Fibroblast of upper back skin (primary cell): ENCODE measurements at places on chromosomes 4 and X.

- DNase-seq, result no peak
These were observed 242.1 kb downstream of the CPE start for GRCh38 chr4:165620913-165621312.

DNA sequence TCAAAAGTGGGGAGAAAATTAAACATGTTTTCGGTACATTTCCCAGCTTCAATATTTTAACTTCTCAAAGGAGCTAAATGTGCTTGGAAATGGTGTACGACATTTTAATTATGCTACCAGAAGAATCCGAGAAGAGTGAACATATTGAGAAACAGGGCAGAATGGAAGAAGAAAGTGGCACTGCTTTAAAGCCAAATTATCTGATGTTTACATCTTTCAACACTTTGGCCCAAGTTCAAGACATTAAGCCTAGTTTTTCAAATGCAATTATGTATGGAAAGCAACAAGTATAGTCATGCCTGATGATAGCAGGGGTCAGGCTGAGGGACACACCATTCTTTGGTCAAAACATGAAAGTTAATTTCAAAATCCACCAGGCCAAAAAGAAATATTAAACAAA is 577.9 kb upstream of the ZFP42 start:
- DNase-seq, result no peak

DNA sequence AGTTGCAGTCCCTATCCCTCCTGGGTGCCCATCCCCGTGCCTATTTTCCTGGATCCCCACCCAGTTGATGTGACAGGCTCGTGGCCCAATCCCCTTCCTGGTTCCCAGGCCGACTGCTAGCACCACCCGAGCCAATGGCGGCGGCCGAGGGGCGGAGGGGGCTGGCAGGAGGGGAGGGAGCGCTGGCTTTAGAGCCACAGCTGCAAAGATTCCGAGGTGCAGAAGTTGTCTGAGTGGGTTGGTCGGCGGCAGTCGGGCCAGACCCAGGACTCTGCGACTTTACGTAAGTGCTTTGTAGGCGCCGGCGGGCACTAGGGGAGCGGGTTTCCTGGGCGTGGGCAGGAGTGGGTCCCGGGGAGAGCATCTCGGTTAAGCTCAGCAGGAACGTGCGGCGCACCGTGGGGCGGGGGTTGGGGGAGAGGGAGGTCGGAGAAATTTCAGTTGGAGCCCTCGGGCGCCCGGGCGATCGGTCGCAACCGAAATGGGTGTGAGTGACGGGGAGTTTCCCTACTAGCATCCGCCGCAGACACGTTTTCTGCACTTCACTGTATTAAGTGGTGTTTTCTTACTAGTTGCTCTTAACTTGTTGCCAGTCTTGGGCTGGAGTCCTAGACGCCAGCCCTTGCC is at the start of gene PLS3:
Gene PLS3 (plus strand): TSS at position 197 of the 627 bp plus-strand sequence. CDS start 49,077 bp downstream, outside the sequence.
- DNase-seq, result peak; percentile 86

DNA sequence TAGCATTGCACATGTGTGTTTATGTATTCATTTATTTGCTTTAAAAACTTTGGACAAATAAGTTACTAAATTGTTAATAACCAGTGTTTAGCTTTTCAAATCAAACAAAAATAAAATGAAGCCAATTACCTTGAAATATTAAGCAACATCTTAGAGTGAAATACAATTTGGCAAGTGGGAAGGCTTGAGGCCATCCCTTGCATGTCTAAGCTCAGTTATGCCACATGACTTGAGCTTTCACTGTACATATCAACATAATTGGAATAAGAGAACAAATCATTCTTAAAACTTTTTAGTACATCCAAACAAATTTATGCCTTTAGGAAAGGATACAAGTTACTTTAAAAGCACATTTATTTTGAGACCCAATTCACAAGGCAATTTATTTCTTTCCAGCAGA is 640.6 kb downstream of the SPRY1 start:
- no peak for DNase-seq

DNA sequence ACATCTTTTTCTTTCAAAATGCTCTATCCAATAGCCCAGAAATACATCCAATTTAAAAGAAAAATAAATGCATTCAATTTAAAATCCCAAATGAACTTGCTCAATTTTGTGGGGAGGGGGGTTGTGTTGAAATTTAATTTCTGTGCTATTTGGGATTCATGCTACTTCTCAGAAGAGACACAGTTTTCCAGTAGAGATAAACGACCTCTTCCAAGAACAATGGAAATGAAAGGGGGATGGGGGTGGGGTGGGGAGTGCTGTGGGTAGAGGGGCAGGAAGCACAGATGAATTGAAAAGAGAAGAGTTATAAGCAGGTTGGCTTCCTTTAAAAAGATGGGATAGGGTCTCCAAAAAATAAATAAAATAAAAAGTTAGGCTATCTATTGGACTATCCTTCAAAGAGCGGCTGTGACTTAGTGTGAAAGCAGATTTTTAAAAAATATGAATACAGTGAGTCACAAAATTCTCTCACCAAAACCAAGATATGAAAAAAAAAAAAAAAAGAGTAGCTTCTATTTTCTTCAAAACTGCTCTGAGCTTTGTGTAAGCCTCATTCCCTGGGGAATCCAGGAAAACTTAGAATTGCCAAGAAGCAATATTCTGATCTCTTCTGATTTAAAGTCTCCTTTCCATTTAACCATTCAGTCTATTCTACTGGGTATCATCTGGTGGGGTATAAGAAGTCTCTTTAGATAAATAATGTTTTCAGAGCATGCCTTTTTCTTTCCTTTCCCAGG is 324.3 kb downstream of the PTTG2 start:
- DNase-seq, result peak; percentile 69

- peak; percentile 9 for DNase-seq
These were observed 62.5 kb downstream of the PPEF1 start for GRCh38 chrX:18769812-18770573.

DNA sequence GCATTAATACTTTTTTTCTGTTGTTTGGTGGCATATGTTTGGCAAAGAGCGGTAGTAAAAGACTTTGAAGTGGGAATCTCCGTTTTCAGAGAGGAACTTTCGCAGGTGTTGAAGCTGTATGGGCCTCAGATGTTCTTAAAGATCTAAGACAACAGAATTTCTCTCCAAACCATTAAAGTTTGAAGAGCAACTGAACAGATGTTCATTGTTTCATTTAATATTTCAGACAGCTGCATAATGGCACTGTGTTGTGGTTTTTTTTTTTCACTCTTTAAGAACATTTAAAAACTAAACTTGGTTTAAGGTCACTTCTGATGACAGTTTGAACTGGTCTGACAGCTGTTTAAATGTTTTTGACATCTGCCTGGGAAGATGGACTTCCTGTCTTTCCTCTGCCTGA is 882.7 kb upstream of the PCDH10 start:
- DNase-seq, result no peak

GRCh38 chrX:110178179-110178865 is 139.6 kb downstream of the AMMECR1 start:
- DNase-seq, result no peak

DNA sequence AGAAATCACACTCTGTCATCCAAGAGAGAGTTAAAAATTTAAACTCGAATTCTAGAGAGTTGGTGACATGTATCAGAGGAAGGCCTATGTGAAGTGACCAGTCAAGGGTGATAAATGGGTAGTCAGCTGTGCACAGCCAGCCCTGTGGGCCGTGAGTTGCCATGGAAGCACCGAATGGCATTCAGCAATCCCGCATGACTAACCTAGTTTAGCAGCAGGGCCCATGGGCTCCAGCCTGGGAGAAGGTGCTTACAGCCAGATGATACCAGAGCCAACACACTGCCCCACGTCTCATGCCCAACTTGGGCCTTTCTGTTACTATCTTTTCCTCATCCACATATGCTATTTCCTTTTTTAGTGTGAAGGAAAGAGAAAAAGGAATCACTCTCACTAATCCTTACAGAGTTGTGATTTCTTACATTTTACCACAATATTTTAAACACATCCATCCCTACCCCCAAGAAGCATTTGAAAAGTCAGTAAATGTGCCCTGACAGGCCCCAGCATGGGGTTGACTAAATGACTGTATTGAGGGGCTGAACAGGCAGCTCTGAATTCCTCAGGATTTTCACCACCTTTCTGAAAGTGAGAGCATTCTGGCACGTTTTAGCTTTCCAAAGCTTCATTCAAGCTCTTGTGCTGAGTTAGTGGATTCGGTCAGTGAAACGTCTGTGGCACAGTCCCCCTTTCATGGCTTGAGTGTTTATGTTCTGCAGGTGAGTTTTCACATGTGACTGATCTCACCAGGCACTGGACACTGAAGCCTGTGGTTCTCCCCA is 104.2 kb downstream of the AFF1 start:
- DNase-seq, result peak; percentile 71

DNA sequence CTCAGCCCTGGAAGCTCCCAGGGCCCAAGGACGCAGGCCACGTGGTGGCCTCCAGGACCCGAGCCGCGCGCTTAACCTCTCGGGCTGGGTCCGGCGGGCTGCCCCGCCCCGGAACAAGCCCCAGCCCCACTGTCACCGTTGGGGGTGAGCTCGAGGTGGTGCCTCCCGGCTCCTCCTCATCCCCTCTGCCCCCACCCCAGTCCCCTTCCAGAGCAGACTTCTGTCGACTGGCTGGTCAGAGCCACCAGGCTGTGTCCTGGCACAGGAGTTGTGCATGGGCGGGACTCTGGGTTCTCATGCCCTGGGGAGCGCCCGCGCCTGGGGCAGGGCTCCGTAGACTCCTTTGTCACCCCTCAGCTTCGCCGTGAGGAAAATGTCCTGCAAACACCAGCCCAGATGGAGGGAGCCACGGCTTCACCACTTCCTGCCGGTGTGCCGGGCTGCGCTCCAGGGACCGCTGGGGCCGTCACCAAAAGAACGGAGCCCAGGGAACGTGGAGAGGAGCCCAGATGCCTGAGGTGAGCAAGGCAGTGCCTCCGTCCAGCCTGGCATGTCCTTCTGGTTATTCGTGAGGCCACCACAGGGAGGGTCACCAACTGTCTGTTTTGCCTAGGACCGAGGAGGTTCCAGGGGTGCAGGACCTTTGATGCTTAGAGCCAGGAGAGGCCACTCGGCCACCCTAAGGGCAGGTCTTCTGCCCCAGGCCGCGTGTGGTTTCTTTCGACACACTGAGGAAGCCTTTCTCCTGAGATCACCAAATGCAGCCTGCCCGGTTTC is 7.1 kb upstream of the RGS12 start:
- DNase-seq, result peak; percentile 40

DNA sequence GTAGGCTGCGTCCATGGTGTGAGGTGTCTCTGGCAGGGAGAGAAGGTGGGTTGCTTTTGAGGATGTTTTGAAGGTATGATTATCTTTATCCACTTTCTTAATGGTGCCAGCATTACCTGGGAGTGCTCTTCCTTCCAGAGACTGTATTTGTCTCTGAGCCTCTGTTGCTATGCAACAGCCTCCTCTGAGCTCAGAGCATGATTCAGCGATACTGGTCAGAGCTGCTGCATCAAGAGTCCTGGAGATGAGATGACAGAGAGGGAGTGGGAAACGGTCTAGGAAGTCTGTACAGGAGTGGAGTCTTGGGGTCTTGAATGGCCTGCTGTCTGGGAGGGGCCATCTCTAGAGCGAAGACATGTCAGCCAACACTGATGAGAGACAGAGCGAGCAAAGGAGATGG is 104.4 kb upstream of the RAB40AL start:
- DNase-seq, result peak; percentile 62

DNA sequence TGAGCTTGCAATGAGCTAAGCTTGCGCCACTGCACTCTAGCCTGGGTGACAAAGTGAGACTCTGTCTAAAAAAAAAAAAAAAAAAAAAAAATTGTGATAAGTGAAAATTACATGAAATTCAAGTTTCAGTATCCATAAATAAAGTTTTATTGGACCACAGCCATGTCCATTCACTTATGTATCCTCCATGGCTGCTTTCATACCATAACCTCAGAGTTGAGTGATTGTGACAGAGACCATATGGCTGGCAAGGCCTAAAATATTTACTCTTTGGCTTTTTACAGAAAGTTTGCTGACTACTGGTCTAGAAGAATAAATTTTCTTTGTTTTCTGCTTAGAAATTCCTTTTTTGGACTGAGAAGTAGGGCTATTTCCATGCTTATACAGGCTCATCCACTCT is 11.8 kb upstream of the SHISA3 start:
- no peak for DNase-seq

- DNase-seq, result no peak
These were observed 479.5 kb upstream of the FAM47C start for GRCh38 chrX:36528661-36529060.

DNA sequence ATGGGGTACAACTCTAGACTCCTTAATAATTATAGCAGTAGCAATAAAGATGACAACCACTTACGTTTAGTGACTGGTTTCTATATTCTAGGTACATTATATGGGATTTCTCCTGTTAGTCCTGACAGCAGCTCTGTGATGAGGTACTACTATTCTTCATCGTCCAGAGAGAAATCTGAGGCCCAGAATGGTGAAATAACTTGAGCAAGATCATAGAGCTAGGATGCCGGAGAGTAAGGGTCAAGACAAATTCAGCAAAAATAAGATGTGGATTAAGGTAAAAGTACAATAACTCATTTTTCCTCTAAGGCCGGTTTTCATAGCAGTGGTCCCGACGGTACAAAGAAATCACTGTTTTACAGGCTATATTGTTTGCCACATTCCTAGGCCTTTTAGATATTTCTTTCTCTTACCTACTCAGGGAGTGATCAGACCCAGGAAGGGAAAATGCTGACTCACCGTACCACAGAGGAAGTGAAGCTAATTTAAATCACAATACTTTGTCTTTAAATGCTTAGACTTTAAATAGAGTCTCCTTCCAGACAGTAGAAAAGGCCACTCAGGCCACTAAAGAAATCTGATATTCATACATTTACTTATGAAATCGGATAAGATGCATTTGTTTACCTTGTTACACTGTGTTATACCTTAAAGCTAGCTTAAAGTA is 2023.0 kb upstream of the AGA start:
- peak; percentile 34 for DNase-seq

DNA sequence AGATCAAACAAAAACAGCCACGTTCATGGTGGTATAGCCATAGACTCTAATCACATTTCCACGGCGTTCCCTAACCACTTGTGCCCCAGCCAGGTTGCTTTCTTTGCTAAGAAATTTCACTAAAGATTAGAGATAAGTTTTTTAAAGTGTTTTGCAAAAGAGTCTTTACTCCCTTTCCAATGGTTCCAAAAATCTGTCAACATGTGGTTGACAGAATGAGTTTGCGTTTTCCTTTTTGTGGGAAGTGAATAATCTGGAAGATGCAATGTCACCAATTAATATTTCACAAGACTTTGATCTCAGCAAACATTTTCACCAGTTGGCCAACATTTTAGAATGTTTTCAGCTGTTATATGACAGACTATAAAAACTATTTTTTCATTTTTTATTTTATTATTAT is 35.3 kb downstream of the CXCL1 start:
- peak; percentile 90 for DNase-seq

GRCh38 chr4:36138220-36138619 is 106.1 kb downstream of the ARAP2 start:
- peak; percentile 67 for DNase-seq

GRCh38 chr4:82890528-82890900 is 439 bp downstream of the SEC31A start:
- no peak for DNase-seq

DNA sequence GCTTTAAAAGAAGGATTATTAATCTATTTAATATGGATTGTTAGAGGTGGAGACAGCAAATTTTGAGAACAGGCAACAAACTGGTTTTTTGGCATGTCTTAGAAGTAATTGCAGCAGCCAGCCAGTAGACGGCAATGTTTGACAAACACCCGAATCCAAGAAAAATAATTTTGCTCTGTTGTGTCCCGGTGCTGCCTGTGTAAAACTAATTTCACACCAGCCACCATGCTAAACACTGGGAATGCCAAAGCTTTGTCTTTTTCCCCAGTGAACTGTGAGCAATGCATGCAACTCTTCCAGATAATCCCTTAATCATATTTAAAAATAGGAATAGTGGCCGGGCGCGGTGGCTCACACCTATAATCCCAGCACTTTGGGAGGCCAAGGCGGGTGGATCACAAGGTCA is 25.9 kb downstream of the SMIM31 start:
- peak; percentile 35 for DNase-seq
